ENCODE measurements at places on chromosomes 11 and 22. TPM values are rescaled to one million over a fixed set of nuclear protein-coding genes. Genes with fewer than 3 reads are reported as not detected.

SYCE3 gene
- 0.71 TPM for total RNA-seq

GTSE1 gene
- 3.8 TPM for total RNA-seq

ABTB2 gene
- total RNA-seq, result 26.8 TPM

DNA sequence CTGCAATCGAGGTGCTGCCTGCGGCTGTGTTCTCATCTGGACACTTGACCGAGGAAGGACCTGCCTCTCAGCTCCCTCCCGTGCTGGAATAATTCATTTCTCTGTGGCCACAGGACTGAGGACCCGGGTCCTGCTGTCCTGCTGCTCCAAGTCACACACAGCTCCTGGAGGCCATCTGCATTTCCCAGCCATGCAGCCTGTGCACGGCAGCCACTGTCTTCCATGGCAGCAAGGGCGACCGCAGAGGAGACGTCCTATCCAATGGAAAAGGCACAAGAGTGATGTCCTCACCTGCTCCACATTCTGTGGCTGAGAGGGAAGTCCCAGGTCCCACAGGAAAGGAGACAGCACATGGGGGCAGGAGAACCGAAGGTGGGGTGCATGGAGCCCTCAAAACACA, 495.8 kb downstream of the BRD1 start:
- DNase-seq, result no peak

Data from kidney epithelial cell (primary cell).